CD4-positive, alpha-beta T cell (primary cell): ENCODE measurements at places on chromosomes 3 and 15.

GRCh38 chr3:55473788-55474187 is 13.3 kb downstream of the WNT5A start:
- no peak for DNase-seq

- no peak for DNase-seq
Observed at GRCh38 chr15:77032647-77033416, 37.9 kb downstream of the PSTPIP1 start.

GRCh38 chr3:179000659-179001058 is 71.0 kb downstream of the ZMAT3 start:
- no peak for DNase-seq

DNA sequence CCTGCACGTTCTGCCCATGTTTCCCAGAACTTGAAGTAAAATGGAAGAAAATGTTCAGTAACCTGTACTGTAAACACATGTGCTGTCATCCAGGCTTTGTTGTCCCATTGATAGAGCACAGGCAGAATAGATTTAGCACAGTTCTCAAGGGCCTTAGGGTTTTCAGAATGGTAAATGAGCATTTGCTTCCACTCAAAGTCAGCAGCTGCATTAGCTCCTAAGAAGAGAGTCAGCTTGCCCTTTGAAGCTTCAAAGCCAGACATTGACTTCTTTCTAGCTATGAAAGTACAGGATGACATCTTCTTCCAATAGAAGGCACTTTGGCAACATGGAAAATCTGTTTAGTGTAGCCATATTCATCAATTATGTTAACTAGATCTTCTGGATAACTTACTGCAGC is 76.2 kb upstream of the TMEM108 start:
- no peak for DNase-seq

GRCh38 chr15:91855684-91856489 is 2.4 kb downstream of the SLCO3A1 start:
- peak; percentile 42 for DNase-seq

DNA sequence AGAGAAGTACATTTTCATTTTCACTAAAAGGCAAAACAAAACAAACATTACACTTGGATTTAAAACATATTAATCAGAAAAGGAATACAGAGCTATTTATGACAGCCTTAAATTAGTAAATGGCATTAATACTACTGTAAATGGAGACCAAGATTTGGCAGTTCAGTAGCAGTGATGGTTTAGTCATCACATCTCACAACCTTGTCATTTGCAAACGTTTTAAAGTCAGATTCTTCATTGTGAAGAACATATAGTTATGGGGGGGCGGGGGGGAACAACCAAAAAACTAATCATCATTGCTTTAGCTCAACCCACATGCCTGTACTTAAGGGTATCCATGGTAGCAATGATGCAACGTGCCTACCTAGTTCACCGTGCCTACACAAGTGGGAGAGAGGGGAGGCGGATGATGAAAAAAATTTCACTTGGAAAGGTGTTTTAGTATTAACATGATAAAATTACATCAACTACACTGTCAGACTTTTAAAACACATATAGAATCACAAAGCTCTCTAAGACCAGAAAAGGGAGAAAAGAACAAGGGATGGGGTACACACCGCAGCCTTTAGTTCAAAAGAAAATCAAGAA is 40.1 kb downstream of the DLG1 start:
- DNase-seq = no peak

GRCh38 chr3:39029556-39029955 is 22.2 kb downstream of the SCN11A start:
- DNase-seq = no peak

- no peak for DNase-seq
Observed at GRCh38 chr3:27574438-27574795, 90.2 kb upstream of the SLC4A7 start.

GRCh38 chr3:61610316-61610715 is 48.9 kb downstream of the PTPRG start:
- DNase-seq = no peak

- DNase-seq = no peak
Observed at GRCh38 chr15:59303633-59304032, 69.0 kb downstream of the MYO1E start.

GRCh38 chr3:112429960-112430359 is 69.3 kb downstream of the BTLA start:
- no peak for DNase-seq

DNA sequence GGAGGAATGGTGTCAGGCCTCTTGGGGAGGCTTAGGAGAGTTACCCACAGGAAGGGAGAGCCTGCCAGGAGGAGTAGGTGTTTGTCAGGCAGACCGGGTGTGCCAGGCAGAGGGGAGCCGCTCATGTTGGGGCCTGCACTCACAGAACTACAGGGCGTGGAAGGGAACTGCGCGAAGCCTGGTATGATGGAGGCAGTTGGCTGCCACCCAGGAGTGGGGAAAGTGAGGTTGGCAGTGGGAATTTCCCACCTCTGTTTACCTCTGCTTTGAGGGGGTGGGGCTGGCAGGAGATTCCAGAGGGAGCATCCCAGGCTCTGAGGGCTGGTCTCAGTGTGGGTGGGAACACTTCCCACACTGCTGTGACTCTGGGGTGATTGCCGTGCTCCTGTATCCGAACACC is 99.9 kb downstream of the SLCO3A1 start:
- no peak for DNase-seq

GRCh38 chr15:99962006-99962561 is 228.8 kb upstream of the LYSMD4 start:
- no peak for DNase-seq

GRCh38 chr15:69863446-69863845 is 234.3 kb downstream of the TLE3 start:
- no peak for DNase-seq

- no peak for DNase-seq
Observed at GRCh38 chr3:67998281-67998680, 343.9 kb upstream of the SUCLG2 start.

DNA sequence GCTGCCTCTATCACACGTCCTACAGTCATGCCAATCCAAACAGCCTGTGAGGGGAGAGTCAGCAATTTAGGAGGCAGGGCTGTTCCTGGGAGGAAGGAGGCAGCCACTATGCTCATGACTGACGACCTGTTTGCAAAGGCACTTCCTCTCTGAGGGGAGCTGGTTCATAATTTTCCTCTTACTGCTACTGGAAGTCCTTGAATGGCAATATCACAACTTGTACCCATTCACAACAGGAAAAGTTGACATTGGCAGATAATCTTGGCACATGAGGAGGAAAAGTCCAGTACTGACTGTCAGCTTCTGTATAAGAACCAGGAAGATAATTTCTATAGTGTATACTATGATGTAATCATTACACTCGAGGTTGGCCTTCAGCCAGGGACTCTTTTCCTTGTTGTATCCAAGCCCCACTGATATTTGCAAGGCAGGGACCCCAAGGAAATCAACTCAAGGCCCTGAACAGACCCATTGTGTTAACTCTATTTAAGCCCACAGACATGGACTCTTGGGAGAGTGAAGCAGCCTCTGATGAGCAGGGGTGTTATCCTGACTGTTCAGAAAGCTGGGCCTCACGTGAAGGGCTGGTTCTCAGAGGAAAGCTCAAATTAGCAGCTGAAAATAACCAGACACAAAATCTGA is 267.3 kb upstream of the ADAMTS9 start:
- no peak for DNase-seq

DNA sequence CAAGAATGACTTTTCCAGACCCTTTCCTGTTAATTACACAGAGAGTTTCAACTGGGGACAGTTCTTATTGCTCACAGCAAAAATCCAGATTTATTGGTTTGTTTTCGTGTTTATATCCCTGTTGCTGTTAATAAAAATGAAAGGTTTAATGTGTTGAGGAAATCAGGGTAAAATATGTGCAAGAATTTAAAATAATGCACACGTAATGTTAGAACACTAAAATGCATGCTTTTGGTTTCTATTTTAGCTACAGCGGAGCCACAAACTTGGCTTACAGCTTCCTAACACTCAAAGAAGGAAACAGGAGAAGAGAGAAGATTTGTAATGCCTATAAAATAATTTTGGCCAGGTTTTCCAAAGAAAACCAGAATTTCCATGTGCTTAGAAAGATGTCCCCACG is 62.7 kb downstream of the CASR start:
- no peak for DNase-seq

DNA sequence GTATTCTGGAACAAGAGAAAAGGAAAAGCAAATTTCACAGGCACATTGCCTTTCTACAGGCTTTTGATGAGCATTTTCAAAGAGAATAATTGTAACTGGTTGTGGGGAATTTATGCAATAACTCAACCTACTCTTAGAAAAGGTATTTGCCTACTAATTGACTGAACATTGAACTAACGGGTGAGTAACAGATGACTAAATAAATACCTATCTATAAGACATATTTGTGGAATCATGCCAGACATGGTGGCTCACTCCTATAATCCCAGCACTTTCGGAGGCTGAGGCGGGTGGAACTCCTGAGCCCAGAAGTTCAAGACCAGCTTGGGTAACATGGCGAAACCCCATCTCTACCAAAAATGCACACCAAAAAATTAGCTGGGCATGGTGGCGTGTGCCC is 367.7 kb downstream of the CGGBP1 start:
- no peak for DNase-seq

GRCh38 chr3:249587-250262 is 53.2 kb downstream of the CHL1 start:
- DNase-seq = no peak

- no peak for DNase-seq
Observed at GRCh38 chr15:84552896-84553295, 47.9 kb upstream of the ZSCAN2 start.

- no peak for DNase-seq
Observed at GRCh38 chr3:89234620-89235019, 127.2 kb downstream of the EPHA3 start.

- DNase-seq = peak; percentile 16
Observed at GRCh38 chr3:112043621-112044201, 9.2 kb downstream of the TMPRSS7 start.

- DNase-seq = peak; percentile 97
Observed at GRCh38 chr3:14947886-14948608, 664 bp downstream of the NR2C2 start.

DNA sequence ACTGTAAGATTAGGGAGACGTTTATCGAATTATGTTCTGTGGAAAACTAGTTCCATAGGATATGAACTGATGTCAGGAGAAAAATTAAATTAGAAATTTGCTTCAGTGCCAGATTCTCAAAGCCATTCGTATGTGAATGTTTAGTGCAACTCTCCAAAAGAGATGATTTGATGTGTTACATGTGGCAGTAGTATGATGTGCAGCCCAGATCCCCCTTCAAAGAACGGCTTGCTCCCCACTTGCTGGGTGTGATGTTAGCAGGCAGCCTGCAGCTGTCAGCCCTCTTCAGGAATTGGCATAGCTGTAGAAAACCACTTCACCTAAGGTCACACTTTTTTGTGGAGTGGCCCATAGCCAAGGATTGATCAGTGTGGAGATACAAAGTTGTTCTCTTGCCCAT is 127.0 kb upstream of the CCDC54 start:
- DNase-seq = no peak

GRCh38 chr3:130707902-130708601 is 38.6 kb downstream of the PIK3R4 start:
- DNase-seq = peak; percentile 7

DNA sequence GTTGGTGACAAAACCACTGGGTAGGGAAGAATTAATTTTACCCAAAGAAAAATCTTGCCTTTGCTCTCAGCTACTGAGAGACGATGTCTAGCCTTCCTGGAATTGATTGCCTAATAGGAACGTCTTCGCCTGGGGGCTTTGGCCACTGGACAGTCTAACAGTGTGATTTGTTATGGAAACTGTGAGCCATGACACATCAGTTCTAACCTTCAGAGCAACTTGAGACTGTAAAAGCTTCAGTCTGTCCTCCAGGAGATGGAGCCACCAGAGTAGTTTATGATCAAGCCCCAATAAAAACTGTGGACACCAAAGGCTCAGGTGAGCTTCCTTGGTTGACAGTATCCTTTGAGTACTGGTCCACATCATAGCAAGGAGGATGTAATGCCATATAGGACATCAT is 235.8 kb upstream of the TMCO5A start:
- no peak for DNase-seq

- no peak for DNase-seq
Observed at GRCh38 chr3:151101270-151101969, 16.0 kb downstream of the MED12L start.

- peak; percentile 52 for DNase-seq
Observed at GRCh38 chr3:141255846-141256261, 24.2 kb downstream of the PXYLP1 start.

DNA sequence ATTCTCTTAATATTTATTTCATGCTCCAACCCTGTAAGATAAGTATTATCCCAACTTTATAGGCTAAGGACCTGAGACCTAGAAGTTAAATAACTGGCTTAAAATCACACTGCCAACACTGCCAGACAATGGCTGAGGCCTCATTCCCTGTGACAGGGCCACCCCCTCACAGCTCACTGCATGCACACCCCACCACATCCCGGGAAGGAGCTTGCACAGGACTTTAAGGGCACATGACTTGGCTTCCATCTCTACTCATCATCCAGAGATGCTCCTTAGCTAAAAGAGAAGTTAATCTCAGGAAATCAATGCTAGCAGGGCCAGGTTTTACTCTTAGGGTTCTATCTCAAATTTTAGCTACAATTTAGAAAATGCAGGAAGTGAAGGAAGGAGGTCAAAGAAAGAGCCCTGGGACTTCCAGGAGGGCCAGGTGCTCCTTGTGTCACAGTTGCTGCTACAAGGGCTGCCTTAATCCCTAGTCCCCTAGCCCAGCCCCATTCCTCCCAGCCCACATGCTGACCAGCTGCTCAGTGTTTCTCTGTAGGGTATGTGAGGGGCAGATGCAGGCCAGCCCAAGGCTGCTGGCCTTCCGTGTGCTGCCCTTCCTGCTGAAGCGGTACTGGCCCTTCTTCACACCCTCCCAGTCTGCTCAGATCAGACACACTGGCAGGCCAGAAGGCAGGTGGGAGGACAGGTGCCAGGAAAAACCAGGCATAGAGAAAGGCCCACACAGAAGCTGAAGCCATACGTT is 53.5 kb downstream of the WWTR1 start:
- DNase-seq = no peak

DNA sequence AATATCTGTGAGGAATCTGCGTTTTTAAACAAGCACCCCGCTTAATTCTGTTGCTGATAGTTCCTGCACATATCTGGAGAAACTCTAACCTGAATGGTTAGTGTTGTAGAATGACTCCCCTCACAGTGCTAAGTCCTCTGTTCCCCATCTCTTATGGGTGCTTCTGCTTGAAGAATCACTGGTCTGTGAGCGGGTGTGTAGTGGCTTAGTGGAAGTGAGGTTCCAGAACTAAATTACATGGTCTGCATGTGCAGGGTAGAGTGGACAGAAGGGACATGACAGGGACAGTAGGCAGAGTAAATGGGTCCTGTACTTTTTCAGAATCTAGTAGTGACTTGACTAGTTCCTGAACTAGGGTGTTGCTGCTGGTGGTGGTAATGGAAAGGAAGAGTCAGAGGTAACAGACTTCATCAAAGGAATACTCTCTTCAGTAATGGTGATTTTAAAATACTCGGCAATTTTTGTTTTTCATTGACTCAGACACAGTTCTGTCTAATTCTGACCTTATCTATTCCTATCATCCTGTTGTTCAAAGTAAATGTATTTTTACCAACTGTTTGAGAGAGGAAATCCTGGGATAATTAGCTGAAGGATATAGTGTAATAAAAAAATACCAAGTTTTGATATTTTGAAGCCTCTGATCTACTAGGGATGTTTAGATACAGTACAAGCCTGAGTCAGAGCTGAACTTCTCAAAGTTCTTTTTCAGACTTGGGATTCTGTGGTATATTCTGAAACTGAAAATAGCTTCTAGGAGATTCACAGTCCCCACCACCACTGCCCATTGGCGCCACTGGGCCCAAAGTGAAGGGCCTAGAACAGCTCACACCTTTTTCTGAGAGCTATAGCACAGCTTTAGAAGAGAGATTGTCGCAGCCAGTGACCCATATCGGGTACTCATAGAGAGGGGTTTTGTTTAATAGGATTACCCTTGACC is 55.5 kb downstream of the FNDC3B start:
- DNase-seq = no peak
